ENCODE measurements at places on chromosomes 7 and 10.

DNA sequence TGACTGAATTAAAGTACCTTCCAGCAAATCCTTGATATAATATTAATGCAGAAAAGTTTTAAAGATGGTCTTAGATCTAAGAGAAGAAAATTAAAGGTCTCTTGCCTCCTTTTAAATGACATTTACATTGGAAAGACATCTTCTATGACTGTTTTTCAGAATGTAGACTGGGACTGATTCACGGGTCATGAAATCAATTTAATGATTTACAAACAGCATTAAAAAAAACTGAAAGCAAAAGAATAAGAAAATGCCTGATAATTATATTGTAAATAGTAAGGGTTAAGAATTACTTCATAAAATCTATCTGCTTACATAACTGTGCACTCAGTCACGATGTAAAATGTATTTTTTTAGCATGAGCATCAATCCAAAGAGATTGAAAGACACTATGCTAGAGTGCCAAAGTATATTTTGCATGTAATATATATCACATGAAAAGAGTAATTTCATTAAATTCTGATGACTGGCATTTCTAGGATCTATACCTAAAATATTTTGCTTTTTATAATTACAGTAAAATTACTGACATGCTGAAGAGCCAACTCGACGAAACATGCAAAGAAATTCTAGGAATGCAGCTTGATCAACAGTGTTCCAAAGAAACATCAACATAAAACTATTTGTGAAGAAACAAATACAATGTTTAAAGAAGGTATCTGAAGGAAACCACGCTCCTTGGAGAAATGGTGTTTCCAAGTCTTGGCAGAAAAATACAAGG is 35.1 kb downstream of the RTKN2 start:
- DNase-seq, result no peak

DNA sequence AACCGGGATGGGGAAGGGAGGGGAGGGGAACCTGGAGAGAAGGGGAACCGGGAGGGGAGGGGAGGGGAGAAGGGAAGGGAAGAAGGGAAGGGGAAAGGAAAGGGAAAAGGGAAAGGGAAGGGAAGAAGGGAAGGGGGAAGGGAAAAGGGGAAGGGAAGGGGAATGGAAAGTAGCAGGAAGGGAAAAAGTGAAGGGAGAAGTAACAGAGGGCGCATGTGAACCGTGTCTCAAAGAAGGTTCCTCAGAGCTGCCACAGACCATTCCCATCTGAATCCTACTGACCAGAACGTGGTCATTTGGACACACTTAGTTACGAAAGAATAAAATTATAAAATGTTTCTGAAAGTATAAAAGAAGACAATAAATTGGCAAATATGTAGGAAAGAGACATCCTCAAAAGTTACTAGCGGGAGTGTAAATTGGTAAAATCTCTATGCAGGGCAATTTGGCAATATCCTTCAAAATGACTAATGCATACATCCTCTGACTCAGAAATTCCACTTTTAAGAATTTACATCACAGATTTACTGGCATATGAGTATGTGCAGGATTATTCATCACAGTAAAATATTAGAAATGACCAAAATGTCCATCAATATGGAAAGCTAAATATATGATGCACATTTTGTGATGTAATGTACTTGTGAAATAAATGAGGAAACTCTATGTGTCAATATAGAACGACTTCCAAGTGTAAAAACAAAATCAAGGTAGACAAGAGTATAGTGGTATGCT is 12.9 kb downstream of the C10orf67 start:
- no peak for DNase-seq

DNA sequence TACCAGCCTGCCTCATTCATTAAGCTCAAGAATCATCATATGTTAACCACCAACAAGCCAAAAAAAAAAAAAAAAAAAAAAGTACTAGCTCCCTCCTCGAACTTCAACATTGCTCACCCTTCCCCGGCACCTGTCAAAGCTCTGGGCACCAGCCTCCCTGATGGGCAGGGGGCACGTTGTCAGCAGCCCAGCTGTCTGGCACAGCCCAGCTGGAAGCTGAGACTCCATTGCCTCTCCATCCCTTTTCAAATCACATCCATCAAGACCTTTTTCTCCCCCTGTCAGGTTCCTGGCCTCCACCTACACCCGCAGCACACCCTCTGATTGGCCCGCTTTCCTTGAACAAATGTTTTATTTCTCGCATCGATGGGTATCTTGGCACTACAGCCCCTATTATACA is 913.3 kb upstream of the AUTS2 start:
- DNase-seq, result no peak

DNA sequence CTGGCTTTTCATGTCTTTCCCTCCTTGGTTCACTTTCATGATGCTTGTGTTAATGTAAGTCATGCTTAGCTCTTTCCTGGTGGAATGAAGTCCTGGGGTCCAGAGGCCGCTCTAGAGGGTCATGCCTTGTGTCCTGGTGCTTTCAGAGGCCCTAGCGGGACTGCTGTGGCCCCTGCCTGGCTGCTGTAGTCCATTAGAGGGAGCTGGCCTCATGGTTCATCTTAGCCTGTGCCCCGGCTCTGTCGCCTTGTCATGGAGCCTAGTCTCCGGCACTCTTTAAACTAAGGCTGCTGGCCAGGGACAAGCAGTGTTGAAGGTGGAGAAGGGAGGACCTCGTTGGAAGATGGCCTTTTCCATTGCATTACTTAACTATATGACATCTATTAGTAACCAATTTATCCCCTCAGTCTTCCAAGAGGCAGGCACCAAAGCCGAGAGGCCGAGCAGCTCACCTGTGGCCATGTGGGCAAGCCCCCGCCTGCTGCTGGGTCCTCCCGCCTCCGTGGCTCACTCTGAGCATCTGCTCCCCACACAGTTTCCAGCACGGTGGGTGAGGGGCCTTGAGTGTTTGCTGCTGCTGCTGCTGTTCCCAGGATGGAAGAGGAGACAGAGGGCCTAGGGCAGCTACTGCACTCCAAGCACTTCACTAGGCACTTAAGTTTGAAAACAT is 5.0 kb upstream of the NDUFB2 start:
- DNase-seq, result no peak

DNA sequence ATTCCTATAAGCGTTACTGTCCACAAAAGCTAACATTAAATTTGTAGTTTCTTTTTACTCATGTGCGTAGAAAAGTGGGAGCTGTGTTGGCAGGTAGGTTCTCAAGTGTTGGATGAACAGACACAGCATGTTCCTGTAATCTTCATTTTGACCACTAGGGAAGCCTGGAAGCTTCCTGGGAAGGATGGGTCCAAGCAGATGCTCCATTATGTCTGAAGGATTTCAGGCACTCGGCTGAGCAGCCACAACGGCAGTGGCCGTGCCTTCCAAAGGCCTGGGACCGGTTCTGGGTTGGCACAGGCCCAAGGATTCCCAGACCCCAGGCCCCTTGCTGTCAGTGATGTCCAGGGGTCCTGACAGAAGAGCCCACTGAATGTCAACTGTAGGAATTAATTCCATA is 386.3 kb downstream of the TNS3 start:
- DNase-seq, result no peak

GRCh38 chr7:1284743-1285458 is 52.2 kb downstream of the UNCX start:
- DNase-seq, result no peak

DNA sequence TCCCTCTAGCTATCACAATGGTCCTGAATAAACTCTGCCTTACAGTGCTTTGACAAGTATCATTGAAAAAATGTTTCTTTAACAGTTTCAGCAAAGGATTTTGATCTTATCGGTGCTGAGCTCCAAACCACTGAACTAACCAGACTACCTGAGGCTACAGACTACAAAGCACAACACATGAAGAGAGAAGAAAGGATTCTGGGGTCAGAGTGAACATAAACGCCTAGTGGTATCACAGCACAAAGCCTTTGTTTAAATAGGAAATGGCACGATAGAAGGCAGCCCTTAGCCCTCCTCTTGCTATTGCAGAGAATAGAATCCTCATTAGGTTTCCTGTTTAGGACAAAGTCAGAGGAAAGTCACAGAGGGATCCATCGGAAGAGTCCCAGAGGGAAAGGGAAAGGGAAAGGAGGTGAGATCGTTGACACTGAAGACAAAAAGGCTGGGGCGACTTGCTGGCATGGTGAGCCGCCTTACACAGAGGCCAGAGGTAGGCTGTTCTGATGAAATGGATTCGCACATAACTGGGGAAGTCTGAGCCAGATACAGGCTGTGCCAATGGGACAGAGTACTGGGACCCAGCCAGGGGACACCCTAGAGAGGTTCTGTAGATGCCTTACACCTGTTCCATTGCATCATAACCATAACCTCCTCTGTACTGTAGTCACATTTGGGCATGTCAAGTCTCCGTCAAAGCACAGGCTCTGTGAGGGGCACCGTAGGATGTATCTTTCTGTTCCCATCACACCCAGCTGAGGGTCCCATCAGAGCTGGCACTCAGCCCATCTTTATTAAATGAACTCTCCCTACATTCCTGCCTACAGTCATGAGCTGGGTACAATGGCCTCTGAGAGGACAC is 71.5 kb downstream of the XPNPEP1 start:
- no peak for DNase-seq

DNA sequence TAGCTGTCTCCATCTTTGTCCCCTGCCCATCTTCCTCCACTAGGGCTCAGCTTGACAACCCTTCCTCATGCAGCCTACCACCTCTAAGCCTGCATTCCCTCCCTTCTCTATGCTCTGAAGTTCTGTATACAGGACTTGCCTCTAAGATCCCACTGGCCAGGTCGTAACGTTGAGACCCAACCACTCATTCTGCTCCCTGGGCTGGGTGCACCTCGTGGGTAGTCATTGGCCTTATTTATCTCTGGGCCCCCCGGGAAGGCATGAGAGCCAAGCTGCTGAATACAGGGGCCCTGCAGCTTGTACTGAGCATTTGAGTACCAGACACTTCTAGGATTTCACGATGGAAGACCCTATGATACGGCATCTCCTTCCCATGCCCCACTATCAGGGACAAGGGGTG is 31.2 kb downstream of the MYL10 start:
- DNase-seq, result no peak

GRCh38 chr7:114720725-114721124 is 201.2 kb upstream of the MDFIC start:
- DNase-seq, result no peak

Measured in central memory CD4-positive, alpha-beta T cell (primary cell).